ENCODE measurements at places on chromosomes 12 and 14. TPM values are rescaled to one million over a fixed set of nuclear protein-coding genes. Genes with fewer than 3 reads are reported as not detected.

DNA sequence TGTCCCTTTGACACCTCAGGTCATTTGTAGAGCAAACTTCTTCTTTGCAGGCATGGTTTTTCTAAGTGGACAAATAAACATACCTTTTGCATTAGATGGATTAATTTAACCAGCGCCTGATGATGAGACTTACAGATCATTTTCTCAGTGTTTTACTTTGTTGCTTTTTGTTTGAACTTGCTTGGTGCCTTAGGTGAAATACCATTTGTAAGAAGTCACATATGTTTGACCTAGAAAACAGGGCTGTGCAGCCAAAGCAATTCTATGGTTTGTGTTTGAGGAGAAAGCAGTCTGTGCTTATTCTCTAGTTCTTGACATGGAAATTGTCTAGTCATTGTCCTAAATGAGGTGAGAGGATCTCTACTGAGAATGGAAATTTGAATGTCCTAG lies 111.1 kb downstream of the DIP2B start:
- no peak overlapping the region for H3K4me3 ChIP-seq
- peaks cover 53% of the 10 kb centered on the region for H3K4me1 ChIP-seq
- H3K27me3 ChIP-seq: no peaks in the 10 kb centered on the region

GRCh38 chr12:91289906-91290305 lies 107.3 kb upstream of the DCN start:
- H3K27me3 ChIP-seq: no peaks in the 10 kb centered on the region
- no peak overlapping the region for H3K27ac ChIP-seq
- H3K4me1 ChIP-seq: no peaks in the 10 kb centered on the region
- no peaks in the 10 kb centered on the region for H3K36me3 ChIP-seq
- no peak for DNase-seq

DNA sequence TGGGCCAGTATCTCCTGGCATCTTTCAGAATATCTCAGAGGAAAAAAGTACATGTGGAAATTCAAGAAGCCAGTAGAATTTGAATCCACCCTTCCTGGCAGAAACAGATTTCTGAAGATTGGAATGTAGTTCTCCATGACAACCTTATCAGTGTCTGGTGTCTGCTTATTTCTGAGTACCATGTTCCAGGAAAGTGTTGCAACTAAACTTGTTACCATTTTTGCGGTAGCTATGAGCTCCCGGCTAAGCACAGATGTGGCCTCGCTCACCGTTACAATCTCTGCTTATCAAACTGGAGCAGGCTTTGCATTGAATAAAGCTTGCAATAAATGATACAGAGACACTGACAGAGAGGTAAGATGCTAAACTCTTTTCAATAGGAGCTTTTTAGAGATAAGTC lies 13.0 kb upstream of the ITPR2 start:
- peaks cover 3% of the 10 kb centered on the region for H3K27me3 ChIP-seq
- H3K4me3 ChIP-seq: no peak overlapping the region
- H3K27ac ChIP-seq: no peak overlapping the region
- no peaks in the 10 kb centered on the region for H3K36me3 ChIP-seq

DNA sequence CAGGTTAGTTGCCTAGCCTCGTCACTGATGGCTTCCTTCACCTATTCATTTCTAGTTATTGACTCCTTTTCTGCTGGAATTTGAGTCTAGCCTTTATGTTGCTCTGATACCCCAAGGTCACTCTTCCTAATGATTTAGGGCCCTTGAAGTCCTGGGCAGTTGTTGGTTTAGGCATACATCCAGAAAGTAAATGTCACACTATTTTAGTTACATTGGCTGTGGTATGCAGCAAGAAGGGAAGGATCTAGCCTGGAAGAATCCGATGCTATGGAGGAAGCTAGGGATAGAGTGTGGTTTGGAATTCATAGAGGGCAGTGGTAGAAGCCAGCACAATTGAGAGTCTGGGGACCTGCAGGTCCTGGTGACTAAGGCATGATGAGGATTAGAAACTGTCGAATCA lies 38.0 kb downstream of the RGS6 start:
- no peak for DNase-seq
- no peak overlapping the region for H3K27ac ChIP-seq
- H3K27me3 ChIP-seq: no peaks in the 10 kb centered on the region
- no peaks in the 10 kb centered on the region for H3K4me1 ChIP-seq
- H3K4me3 ChIP-seq: no peak overlapping the region

GRCh38 chr14:101031186-101031585 lies 127.7 kb upstream of the RTL1 start:
- H3K27me3 ChIP-seq: no peaks in the 10 kb centered on the region
- H3K27ac ChIP-seq: no peak overlapping the region
- no peak overlapping the region for H3K4me3 ChIP-seq
- DNase-seq: no peak

GRCh38 chr12:58415716-58416115 lies 474.3 kb downstream of the ATP23 start:
- H3K27me3 ChIP-seq: no peaks in the 10 kb centered on the region
- peak overlapping the region; percentile 85 for H3K27ac ChIP-seq
- H3K36me3 ChIP-seq: no peaks in the 10 kb centered on the region
- DNase-seq: no peak
- no peak overlapping the region for H3K4me3 ChIP-seq
- peaks cover 29% of the 10 kb centered on the region for H3K4me1 ChIP-seq

GRCh38 chr14:95730126-95730525 lies 16.2 kb upstream of the TCL1A start:
- no peaks in the 10 kb centered on the region for H3K27me3 ChIP-seq
- H3K36me3 ChIP-seq: no peaks in the 10 kb centered on the region
- no peak for DNase-seq
- H3K27ac ChIP-seq: no peak overlapping the region

- H3K27ac ChIP-seq: no peak overlapping the region
- DNase-seq: no peak
- H3K27me3 ChIP-seq: peaks cover 13% of the 10 kb centered on the region
- no peaks in the 10 kb centered on the region for H3K4me1 ChIP-seq
Observed at GRCh38 chr12:110853836-110854235, 7.0 kb downstream of the CCDC63 start.

- DNase-seq: peak; percentile 79
- no peak overlapping the region for H3K27ac ChIP-seq
- no peaks in the 10 kb centered on the region for H3K27me3 ChIP-seq
- H3K4me3 ChIP-seq: no peak overlapping the region
- no peaks in the 10 kb centered on the region for H3K36me3 ChIP-seq
Observed at GRCh38 chr14:90717916-90718315, 98.3 kb downstream of the TTC7B start.

- H3K27ac ChIP-seq: no peak overlapping the region
- DNase-seq: peak; percentile 34
- no peaks in the 10 kb centered on the region for H3K27me3 ChIP-seq
- peaks cover 4% of the 10 kb centered on the region for H3K36me3 ChIP-seq
Observed at GRCh38 chr12:55746174-55746912, 3.4 kb downstream of the GDF11 start.

- no peak for DNase-seq
- no peak overlapping the region for H3K4me3 ChIP-seq
- peaks cover 12% of the 10 kb centered on the region for H3K4me1 ChIP-seq
- no peak overlapping the region for H3K27ac ChIP-seq
- H3K36me3 ChIP-seq: peaks cover 9% of the 10 kb centered on the region
Observed at GRCh38 chr12:121753844-121754264, 39.6 kb downstream of the RHOF start.

GRCh38 chr14:65044596-65044959 lies 57.7 kb downstream of the MAX start:
- H3K27ac ChIP-seq: no peak overlapping the region
- H3K4me3 ChIP-seq: no peak overlapping the region
- H3K27me3 ChIP-seq: no peaks in the 10 kb centered on the region
- H3K36me3 ChIP-seq: peaks cover 5% of the 10 kb centered on the region

DNA sequence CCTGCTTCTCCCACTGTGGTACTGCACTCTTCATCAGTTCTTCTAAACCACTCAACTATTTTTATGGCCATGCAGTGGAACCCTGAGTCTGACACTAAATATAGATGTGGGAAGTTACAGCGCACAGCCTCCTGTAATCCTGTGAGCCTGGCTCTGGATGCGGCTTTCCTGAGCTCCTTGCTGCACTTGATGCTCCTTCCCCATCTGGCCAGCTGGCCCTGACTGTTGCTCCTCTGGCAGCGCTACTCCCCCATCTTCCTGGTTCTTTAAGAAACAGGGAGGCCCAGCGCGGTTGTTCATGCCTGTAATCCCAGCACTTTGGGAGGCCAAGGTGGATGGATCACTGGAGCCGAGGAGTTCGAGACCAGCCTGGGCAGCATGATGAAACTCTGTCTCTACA lies 24.6 kb downstream of the IQSEC3 start:
- H3K4me3 ChIP-seq: no peak overlapping the region
- no peak for DNase-seq
- H3K36me3 ChIP-seq: no peaks in the 10 kb centered on the region
- no peak overlapping the region for H3K27ac ChIP-seq

GRCh38 chr12:70876952-70877351 lies 43.6 kb downstream of the PTPRR start:
- H3K27me3 ChIP-seq: no peaks in the 10 kb centered on the region
- no peaks in the 10 kb centered on the region for H3K36me3 ChIP-seq
- H3K4me3 ChIP-seq: no peak overlapping the region
- no peak overlapping the region for H3K27ac ChIP-seq

GRCh38 chr12:48071808-48072207 lies 34.1 kb downstream of the SENP1 start:
- H3K27ac ChIP-seq: no peak overlapping the region
- H3K27me3 ChIP-seq: no peaks in the 10 kb centered on the region
- peaks cover 29% of the 10 kb centered on the region for H3K36me3 ChIP-seq
- H3K4me3 ChIP-seq: no peak overlapping the region
- no peak for DNase-seq

GRCh38 chr12:268483-268840 lies 5.8 kb upstream of the SLC6A13 start:
- no peaks in the 10 kb centered on the region for H3K36me3 ChIP-seq
- H3K4me1 ChIP-seq: peaks cover 10% of the 10 kb centered on the region
- no peak overlapping the region for H3K27ac ChIP-seq
- H3K27me3 ChIP-seq: peaks cover 5% of the 10 kb centered on the region

GRCh38 chr12:52438305-52439301 lies 4.4 kb upstream of the KRT75 start:
- H3K4me1 ChIP-seq: peaks cover 49% of the 10 kb centered on the region
- H3K36me3 ChIP-seq: no peaks in the 10 kb centered on the region
- H3K27me3 ChIP-seq: no peaks in the 10 kb centered on the region
- H3K27ac ChIP-seq: no peak overlapping the region
- DNase-seq: no peak

GRCh38 chr12:113587720-113588119 lies 116.0 kb upstream of the LHX5 start:
- no peak overlapping the region for H3K4me3 ChIP-seq
- no peaks in the 10 kb centered on the region for H3K36me3 ChIP-seq
- peaks cover 5% of the 10 kb centered on the region for H3K27me3 ChIP-seq
- H3K27ac ChIP-seq: no peak overlapping the region
- no peaks in the 10 kb centered on the region for H3K4me1 ChIP-seq

DNA sequence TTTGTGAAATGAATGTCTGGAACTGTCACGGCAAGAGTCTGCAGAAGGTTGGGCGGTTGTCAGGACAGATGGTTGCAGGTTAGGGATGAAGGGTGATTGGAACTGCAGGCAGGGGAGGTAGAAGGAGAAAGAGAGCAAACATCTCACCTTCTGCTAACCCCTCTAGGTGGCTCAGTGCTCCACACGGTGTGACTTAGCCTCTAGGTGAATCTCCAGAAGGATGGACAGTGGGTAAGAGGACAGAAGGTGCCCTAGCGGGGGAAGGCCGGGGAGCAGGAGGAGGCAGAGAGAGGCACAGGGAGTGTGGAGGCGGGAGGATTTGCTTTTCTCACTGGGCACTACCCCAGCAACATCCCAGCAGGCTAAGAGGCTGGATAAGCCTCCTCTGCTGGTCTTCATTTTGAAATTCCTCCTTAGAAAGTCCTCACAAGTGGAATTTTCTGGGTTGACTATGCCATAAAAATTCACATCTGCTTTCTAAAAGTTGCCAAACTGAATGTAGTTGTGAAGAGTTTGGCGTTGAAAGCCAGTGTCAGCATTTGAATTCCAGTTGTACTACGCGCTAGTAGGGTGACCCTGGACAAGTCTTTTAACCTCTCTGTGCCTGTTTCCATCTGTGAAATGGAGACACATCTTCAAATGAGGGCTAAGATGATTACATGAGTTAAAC lies 10.7 kb upstream of the GPR68 start:
- no peak overlapping the region for H3K27ac ChIP-seq
- H3K36me3 ChIP-seq: no peaks in the 10 kb centered on the region
- peaks cover 4% of the 10 kb centered on the region for H3K4me1 ChIP-seq
- DNase-seq: no peak
- no peak overlapping the region for H3K4me3 ChIP-seq

DNA sequence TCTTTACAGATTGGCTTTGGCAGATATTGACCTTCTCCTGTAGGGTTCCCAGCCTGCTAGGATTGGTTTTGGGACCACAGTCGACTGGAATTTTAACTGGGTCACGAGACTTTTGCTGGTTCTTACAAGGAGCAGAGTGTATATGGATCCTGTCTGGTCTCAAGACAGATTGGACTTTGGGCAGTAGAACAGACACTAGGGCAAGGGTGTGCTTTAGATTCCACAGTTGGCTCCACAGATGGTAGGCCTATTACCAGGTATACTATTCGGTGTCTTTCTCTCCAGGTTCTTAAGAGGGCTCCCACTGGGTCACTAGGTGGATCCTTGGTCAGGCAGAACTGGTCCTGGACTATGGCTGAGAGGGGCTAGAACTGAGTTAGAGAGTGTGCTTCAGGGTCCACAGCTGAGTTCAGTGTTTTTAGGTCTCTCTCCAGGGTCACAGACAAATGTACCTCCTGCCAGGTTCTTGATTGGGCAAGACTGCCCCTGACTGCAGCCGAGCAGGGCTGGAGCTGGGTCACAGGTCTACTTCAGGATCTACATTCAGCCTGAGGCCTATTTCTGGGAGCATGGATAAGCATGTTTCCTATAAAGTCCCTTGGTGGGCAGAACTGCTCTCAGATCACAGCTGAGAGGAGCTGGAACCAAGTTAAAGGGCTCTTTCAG lies 460.2 kb downstream of the TMEM117 start:
- no peaks in the 10 kb centered on the region for H3K36me3 ChIP-seq
- H3K4me3 ChIP-seq: no peak overlapping the region
- no peaks in the 10 kb centered on the region for H3K27me3 ChIP-seq

GRCh38 chr14:72341237-72341636 lies 409.0 kb downstream of the RGS6 start:
- H3K27ac ChIP-seq: no peak overlapping the region
- DNase-seq: no peak
- H3K4me3 ChIP-seq: no peak overlapping the region
- no peaks in the 10 kb centered on the region for H3K4me1 ChIP-seq

Gene TC2N
- 1.2 TPM for total RNA-seq

Gene NRXN3
- total RNA-seq: 18.0 TPM

Gene KRT77
- total RNA-seq: not detected

Gene CRIP2
- 71.8 TPM for total RNA-seq

All from astrocyte (in vitro differentiated cells and primary cell).